ENCODE measurements at places on chromosomes 7 and 10.

GRCh38 chr10:66218289-66218688 is 707.5 kb upstream of the LRRTM3 start:
- DNase-seq = no peak

DNA sequence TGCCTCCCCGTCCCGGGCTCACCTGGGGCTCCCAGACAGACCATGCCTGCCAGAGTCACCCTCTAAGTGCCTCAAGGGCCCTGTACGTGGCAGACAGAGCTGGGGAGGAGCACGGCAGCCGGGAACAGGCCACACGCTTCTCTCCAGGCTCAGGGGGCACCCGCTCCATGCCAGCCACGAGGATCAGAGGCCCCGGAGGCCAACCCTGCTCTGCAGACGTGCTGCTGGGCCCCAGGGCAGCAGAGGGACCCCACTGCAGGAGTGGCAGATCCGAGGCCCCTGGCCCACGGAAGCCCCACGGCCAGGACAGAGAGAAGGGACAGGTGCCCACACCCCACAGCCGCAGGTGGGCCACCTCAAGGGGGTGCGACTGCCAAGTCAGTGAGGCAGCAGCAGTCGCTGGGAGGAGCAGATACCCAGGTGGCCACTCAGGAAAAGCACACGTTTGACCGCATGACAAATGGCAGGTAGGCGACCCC is 58.4 kb upstream of the TNRC18 start:
- no peak for DNase-seq

DNA sequence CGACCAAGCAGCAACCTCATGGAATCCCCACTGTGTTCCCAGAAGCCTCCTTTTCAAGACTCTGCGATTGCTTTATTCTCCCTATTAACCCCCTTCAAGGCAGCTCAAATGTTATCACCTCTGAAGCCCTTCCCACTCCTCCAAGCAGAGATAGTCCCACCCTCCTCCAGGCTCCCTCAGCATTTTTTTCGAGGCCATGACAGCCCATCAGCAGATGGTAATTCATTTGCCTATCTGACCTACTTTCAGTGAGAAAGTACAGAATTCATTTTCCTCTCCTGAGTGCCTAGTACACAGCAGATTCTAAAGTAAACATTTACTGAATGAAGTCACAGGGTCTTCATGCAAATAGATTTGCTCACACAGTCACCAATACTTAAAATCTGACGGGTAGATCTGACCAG is 47.8 kb downstream of the HERPUD2 start:
- peak; percentile 33 for DNase-seq

- no peak for DNase-seq
These were observed 10.9 kb upstream of the PLAU start for GRCh38 chr10:73900064-73900463.

DNA sequence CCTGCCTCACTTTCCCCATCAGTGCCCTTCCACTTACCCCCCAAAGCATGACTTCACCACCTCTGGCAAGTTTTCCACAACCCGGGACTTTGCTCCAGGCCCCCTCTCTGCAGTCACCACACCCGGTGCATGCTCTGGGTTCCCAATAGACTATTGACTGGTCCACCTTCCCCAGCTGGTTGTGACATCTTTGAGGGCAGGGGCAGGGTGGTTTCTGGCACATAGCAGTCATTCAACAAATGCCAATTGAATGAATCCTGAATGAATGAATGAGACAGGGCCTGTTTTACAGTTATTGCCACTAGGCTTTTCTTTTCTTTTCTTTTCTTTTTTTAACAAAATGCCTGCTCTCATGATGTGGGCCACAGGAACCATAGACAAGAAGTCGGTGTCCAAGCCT is 28.8 kb upstream of the DOCK1 start:
- no peak for DNase-seq

- peak; percentile 86 for DNase-seq
These were observed at the start of gene ABHD11 for GRCh38 chr7:73738612-73739386. Gene ABHD11, minus strand, starts transcription at chr7:73738802. Its CDS starts 32 bp downstream, at chr7:73738770.

DNA sequence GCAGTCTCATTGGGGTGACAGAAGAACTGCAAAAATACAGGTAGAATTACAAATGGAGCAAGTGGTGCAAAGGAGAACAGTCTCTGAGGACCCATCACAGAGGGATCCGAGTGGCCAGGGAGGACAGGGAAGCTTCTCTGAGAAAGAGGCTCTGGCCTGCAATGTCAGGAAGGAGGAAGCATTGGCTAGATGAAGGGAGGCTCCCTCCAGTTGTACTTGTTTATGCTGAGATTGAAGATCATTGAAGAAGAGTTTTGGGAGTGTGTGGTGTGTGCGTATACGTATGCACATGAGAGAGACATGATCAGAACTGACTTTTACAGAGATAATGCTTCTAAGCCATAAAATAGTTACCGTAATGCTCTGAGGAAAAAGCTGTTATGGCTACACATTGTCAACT is 274.7 kb upstream of the FZD8 start:
- no peak for DNase-seq

DNA sequence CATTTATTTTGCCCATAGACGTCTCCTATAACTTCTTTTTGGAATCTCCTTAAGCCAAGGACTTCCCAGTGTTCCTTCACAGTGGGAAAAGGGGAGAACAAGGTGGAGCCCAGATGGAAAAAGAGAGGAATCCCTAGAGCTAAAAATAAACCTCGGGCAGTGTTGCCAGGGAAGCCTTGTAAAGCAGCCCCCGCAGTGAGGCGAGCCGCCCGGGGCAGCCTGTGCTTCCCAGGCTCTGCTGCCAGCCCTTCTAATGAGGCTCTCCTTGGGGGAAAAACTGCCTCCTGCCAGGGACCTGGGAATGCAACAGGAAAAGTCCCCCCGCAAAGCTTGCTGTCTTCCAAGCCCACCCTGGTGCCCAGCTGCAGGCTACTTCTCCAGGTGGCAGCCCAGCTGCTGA is 71.7 kb downstream of the SH3PXD2A start:
- DNase-seq = no peak

Measured in HuH-7 (cell line).